ENCODE measurements at places on chromosomes 4 and X.

GRCh38 chr4:96052827-96053226 is 212.9 kb downstream of the PDHA2 start:
- no peak for DNase-seq

- no peak for DNase-seq
These were observed 270.8 kb downstream of the PTTG2 start for GRCh38 chr4:38230821-38231563.

GRCh38 chr4:140863197-140863596 is 107.0 kb upstream of the TBC1D9 start:
- DNase-seq: no peak

- no peak for DNase-seq
These were observed 567.1 kb downstream of the PPARGC1A start for GRCh38 chr4:23322732-23323131.

DNA sequence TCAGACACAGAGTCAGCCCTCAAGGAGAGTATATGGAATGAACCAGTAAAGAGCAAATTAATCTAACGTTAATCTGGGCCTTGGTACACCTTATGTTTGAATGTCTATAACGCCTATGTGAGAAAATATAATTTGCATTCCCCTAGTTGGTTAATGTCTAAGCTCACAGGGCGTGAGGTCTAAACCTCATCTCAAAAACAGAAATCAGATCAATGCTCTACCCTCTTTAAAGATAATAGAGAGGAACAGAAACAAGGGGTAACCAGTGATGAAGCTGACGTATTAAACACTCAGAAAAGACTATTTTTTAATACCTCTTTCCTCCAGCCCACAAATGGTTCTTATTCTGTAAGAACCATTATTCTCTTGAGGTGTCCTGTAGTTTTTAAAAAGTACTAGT is 369.2 kb upstream of the NOCT start:
- no peak for DNase-seq

GRCh38 chrX:35439692-35440091 is 358.4 kb upstream of the MAGEB16 start:
- no peak for DNase-seq
